Stimulated activated CD8-positive, alpha-beta memory T cell treated with anti-CD3 and anti-CD28 coated beads, Interleukin-15, amount 100 ng/mL, for 4 hours (primary cell): ENCODE measurements at places on chromosomes 12 and 14.

DNA sequence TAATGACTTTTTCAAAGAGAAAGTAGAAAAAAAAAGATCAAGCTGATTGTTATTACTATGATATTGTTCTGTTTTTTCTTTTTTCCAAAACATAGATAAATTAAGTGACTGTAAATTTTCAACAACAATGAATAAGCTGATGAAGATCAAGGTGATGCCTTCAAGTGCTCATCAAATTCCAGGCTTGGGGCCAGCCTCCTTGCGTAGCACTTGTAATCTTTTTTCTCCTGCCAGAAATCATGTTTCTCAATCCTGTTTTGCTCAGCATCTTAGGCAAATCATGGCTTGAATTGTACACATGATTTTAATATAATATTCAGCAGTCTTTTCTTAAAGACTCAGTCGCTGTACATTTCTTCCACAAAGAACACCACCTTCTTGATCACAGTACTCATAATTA lies 333.2 kb downstream of the NPAS3 start:
- DNase-seq: no peak

GRCh38 chr12:75684678-75685616 lies 173.5 kb upstream of the KRR1 start:
- DNase-seq: no peak

DNA sequence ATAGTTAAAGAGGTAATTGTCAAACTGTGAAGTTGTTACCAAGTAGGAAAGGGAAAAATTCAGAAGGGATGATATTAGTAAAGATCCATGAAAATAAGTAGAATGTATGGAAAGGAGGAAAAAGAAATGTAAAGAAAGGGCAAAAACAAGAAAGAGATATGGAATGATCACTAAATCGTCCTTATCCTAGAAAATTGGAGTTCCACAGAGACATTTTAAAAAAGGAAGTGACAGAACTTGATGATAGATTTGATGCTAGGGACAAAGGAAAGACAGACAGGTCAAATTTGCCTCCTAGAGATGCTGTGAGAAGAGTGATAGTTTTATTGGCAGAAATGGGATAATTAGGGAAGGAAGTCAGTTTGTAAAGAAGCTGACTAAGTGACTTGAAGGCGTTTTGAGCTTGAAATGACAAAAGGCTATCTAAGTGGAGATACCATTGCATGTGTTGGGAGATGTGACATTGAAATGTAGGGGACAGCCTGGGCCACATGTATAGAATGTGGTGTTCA lies 20.6 kb downstream of the TTC8 start:
- no peak for DNase-seq

DNA sequence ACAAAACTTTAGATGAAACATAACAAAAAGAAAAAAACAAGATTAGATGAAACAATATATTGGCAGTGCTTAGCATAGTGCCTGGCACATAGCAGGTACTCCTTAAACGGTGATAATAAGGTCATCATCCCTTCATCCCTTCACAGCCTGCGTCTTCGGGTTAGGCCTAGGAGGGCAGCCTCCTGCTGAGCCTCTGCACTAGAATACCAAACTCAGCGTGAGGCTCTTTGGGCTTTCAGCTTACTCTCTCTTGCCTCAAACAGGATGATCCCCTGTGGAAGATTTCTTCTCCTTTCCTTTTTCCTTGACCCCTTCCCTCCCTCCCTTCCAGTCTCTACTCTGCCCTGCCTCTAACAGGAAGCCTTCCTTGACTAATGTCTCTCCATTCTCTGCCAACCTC lies 14.4 kb upstream of the FIGNL2 start:
- no peak for DNase-seq

GRCh38 chr12:125966641-125967040 lies 901.4 kb downstream of the AACS start:
- DNase-seq: no peak

DNA sequence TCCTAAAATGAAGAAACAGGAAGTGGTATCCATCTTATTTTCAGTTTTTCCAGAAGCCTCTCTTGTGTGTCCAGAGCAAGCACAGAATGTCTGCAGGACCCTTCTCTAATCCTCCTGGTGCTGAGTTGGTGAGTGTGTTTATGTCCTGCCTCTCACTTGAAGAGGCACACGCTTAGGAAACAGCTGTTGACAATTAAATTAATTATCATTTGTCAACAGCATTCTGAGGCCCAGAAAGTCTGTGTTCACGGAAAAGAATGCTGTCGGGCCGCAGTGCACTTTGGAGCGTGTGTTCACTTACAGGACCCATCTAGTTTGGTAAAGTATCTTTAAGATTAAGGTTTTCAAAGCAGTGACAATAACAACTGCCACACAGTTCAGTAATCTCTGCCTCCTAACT lies 70.5 kb downstream of the LMNTD1 start:
- no peak for DNase-seq

- no peak for DNase-seq
Measured at GRCh38 chr14:93932642-93933041, 5.5 kb downstream of the FAM181A start.

DNA sequence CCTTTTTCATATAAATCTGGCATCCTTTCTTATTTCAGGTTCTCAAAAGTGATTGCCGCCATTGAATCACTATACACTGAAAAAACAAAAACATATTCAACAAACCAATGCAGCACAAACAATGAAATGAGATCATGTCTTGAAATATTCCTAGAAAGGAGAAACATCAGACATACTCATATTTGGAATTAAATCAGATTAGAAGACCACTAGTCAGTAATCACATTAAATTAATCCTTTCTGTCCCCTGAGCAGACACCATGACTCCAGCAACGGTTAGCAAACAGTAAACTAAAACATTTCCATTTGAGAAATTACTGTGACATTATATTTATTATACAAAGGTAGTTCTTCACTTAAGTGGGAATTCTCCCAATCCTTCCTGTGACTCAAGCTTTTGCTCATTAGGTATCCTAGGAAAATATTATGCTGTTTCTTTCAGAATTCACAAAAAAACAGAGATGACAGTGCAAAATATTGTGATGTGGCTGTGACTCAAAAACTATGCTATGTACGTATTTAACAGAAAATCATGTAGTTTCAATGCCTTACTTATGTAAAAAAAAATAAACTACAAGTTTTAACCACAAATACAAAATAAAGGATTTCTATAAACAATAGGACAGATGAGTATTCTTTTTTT lies 29.7 kb downstream of the CPNE8 start:
- DNase-seq: no peak

- no peak for DNase-seq
Measured at GRCh38 chr14:68139431-68140075, 320.0 kb downstream of the RAD51B start.

GRCh38 chr12:128853600-128854197 lies 421 bp downstream of the GLT1D1 start:
- no peak for DNase-seq

- no peak for DNase-seq
Measured at GRCh38 chr14:52079239-52079959, 10.5 kb upstream of the NID2 start.
